ENCODE measurements at places on chromosomes 16 and 17.

DNA sequence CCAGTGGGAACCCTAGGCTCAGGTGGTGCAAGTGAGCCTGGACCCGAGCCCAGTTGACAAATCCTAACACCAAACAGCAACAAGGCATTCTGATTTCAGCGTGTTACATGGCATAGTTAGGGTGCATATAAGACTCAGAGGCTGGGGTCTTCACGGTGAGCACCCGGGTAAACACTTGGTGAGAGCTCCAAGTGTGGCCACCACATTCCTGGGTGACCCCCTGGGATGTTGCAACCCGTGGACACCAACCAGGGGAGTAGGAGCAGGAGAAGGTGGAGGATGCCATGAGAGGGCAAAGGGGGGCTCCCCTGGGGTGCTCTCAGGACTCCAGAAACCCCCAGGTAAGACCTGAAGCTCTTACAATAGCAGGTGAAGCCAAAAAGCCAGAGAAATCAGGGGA is 69.9 kb upstream of the CDH5 start:
- no peak for DNase-seq

GRCh38 chr17:49556223-49556943 is 19.3 kb upstream of the NXPH3 start:
- peak; percentile 83 for DNase-seq

DNA sequence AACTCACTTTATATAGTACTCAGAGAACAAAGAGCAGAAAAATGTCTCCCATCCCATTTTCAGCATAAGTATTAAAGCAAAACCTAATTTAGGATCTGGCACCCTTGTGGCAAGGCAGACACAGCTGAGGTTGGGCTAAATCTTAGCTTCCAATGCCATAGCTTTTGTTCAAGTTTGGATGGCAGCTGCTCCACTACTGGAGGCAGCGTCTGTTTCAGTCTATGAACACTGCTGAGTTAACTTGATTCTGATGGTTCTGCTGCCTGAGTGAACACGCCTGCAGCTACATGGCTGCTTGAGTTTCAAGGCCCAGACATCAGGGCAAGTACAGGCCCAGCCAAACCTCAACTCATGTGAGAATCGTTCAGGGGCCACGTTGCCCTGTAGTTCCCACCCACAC is 178.2 kb upstream of the RPH3AL start:
- no peak for DNase-seq

DNA sequence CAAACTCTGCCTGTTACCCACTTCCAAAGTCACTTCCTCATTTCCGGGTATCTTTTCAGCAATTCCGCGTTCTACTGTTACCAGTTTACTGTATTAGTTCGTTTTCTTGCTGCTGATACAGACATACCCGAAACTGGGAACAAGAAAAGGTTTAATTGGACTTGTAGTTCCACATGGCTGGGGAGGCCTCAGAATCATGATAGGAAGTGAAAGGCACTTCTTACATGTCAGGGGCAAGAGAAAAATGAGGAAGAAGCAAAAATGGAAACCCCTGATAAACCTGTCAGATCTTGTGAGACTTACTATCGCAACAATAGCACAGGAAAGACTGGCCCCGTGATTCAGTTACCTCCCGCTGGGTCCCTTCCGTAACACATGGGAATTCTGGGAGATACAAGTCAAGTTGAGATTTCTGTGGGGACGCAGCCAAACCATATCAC is 30.9 kb downstream of the PAFAH1B1 start:
- no peak for DNase-seq

GRCh38 chr16:19874851-19875546 is 9.6 kb downstream of the GPRC5B start:
- DNase-seq, result no peak

DNA sequence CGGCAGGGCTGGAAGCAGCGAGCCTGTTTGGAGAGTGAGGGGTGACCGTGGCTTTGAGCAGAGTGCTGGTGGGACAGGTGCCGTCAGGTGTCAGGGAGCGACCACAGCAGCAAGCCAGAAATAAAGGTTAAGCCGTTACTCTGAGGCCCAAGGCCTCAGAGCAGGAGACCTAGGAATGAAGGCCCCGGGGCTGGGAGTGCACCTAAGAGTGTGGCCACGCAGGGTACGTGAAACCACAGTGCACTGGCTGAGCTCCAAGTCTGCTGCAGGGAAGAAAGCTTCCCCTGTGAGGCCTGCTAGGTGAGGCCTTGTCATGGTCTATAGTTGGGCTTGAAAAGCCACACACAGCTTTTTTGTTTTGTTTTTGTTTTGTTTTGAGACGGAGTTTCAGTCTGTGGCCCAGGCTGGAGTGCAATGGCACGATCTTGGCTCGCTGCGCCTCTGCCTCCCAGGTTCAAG is 8.7 kb downstream of the CLUAP1 start:
- peak; percentile 94 for DNase-seq

GRCh38 chr17:42924891-42925290 is 24.3 kb downstream of the G6PC1 start:
- no peak for DNase-seq

- DNase-seq, result no peak
Measured at GRCh38 chr16:20647736-20648135, 49.7 kb downstream of the ACSM1 start.

GRCh38 chr16:67028696-67029253 is at the start of gene CBFB:
Gene CBFB (plus strand): TSS chr16:67029149. CDS start chr16:67029408, 259 bp downstream.
- DNase-seq, result peak; percentile 96

- no peak for DNase-seq
Measured at GRCh38 chr17:59723607-59724006, 16.2 kb downstream of the VMP1 start.

DNA sequence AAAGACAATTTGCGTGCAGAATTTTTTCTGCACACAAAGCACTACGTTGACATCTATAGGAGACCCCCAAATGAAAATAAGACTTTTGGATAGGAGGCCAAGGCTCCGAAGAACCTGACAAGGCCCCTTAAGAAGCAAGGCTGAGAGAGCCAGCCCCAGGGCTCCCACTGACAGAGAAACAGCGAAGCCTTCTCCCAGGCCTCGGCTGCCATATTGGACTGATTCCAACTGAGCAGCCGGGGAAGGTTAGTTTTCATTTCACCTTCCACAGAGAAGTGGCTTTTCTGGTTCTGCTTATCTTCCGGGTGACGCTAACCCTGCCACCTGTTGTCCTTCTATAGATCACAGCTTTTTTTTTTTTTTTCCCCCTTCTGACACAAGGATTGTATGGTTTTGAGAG is 356.7 kb downstream of the SOX9 start:
- DNase-seq, result no peak

DNA sequence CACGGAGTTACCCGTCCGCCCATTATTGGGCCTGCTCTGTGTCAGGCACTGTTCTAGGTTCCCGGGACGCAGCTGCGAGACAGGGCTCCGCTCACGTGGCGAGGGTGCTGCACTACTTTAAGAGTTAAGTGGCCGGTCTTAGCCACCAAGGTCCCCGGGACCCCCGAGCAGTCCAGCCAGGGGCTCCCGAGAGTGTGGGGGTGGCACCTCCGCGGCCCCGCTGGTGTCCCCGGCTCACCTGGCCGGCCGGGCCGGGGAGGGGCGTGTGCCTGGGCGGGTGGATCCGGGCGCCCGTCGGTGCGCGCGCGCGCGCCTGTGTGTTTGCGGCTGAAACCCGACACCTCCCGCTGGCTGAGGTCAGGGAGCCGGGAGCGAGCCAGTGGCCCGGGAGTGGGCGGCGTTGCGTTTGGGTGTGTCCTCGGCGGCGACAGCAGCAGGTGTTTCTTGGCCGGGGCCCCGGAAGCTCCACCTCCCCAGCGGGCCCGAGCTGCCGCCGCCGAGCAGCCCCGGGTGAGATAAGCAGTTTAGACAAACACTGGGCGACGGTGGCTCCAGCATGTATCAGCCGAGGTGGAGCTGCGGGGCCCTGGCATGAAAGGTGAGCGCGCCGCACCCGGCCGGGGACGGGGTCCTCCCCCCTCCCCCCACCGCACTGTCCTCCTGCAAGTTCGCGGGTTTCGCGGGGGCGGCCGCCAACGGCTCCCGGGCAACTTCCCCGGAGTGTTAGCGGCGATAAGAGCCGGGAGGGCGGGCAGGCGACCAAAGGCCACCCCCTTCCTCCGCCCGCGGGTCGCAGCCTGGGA is at the start of gene GSE1:
Gene GSE1 (plus strand): TSS at position 522 of the 803 bp plus-strand sequence. CDS start 70 bp downstream, at position 592.
- peak; percentile 69 for DNase-seq

DNA sequence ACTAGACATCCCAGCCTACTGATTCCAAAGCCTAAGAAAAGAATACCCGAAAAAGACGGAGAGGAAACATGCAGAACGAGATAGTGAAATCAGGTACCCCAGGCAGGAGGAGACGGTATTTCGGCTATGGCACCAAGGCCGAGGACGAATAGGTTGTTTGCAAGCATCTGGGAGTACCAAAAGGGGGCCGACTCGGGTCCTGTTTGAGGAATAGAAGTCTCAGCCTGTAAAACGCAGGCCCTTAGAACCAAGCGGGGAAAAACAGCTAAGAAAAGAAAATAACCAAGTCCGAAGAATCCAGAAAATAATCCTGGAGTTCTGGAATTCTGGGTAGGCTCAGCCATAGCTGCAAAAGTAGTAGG is 537 bp downstream of the SLC35B1 start:
- peak; percentile 49 for DNase-seq

GRCh38 chr16:27244363-27244755 is 24.2 kb downstream of the NSMCE1 start:
- no peak for DNase-seq

DNA sequence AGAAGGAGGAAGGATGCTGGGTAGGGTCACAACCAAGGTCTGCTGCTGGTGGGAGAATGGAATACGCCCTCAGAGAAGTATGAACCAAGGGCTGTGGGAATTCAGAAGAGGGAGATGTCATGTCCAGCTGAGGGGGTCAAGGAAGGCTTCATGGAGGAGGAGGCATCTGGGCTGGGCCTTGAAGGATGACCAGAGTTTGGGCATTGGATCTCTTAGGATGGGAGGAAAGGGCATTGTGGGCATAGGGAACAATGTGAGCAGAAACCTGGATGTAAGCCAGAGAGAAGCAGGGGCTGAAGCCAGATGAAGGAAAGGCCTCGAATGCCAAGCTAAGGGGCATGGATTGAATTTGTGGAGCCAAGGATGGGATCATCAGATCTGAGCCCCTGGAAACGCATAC is 49.2 kb upstream of the MAP3K14 start:
- no peak for DNase-seq

DNA sequence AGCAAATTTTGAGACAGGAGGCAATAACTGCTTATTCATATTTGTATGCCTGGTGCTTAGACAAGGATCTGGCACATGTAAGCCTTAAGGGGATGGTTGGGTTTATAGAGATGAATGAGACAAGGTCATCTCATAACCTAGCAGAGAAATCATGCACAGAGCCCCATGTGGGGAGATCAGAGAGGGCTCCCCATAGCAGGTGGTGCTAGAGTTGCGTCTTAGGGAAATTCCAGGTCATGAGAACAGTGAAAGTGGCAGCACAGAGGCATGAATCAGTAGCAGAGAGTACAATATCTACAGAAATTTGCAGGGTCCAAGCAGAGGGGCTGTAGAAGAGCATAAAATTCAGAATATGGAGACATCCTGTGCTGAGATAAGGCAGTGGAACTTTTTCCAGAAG is 57.3 kb downstream of the SLC6A2 start:
- DNase-seq, result no peak

- DNase-seq, result no peak
Measured at GRCh38 chr16:9446471-9447194, 355.2 kb downstream of the HAPSTR1 start.

- peak; percentile 38 for DNase-seq
Measured at GRCh38 chr17:79836972-79837887, 2.0 kb downstream of the CBX4 start.

DNA sequence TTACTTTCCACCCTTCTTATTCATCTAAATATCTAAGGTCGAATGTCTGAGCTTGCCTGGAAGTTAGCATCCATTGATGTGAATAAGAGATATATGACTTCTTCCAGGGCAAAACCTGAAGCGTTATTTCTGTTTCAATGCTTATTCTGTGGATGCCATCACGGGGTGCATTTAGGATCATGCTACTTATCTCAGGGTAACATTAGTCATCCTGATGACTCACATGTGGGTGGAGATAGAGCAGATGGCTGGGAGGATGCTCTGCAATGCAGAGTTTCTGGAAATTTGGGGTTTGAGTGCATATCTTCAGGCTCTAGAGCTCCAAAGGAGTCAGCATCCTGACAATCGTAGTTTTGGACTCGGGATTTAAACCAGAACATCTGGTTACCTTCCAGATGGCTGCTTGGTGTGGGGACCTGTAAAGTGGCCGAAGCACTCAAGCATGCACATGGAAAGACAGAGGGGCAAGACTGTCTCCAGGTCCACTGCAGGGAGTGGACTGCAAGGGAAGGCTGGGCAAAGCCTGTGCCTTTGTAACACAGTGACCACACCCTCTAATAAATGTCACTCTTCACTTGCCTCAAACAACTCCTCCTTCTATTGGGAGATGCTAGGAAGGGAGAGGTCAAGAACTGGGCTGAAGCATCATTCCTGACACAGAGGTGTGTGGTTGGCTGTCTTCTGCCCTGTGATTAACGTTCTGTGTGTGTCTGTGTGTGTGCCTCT is 175.2 kb upstream of the SALL1 start:
- no peak for DNase-seq

- no peak for DNase-seq
Measured at GRCh38 chr17:43530288-43531081, 15.7 kb downstream of the ETV4 start.

- DNase-seq, result no peak
Measured at GRCh38 chr16:54432897-54433229, 146.3 kb upstream of the IRX3 start.

GRCh38 chr17:37065486-37066321 is 117.0 kb downstream of the AATF start:
- DNase-seq, result no peak

- DNase-seq, result no peak
Measured at GRCh38 chr17:1134634-1135324, 45.0 kb downstream of the ABR start.
